ENCODE measurements at places on chromosomes 12 and 14.

- DNase-seq, result no peak
These were observed 39.3 kb downstream of the SRRM4 start for GRCh38 chr12:119020406-119021360.

- no peak for DNase-seq
These were observed 7.2 kb downstream of the NAB2 start for GRCh38 chr12:57096099-57096572.

GRCh38 chr14:68335312-68335711 is 457.6 kb downstream of the ZFP36L1 start:
- DNase-seq, result no peak

- DNase-seq, result no peak
These were observed 3.8 kb downstream of the ENDOU start for GRCh38 chr12:47721431-47721973.

All from stimulated activated CD8-positive, alpha-beta memory T cell treated with anti-CD3 and anti-CD28 coated beads, Interleukin-15, amount 100 ng/mL, for 1 hour (primary cell).